Kidney capillary endothelial cell (primary cell): ENCODE measurements at places on chromosomes 3 and 15.

GRCh38 chr3:119628816-119629445 lies 31.2 kb downstream of the PLA1A start:
- DNase-seq: no peak

GRCh38 chr15:81992523-81992922 lies 53.3 kb downstream of the MEX3B start:
- DNase-seq: no peak

DNA sequence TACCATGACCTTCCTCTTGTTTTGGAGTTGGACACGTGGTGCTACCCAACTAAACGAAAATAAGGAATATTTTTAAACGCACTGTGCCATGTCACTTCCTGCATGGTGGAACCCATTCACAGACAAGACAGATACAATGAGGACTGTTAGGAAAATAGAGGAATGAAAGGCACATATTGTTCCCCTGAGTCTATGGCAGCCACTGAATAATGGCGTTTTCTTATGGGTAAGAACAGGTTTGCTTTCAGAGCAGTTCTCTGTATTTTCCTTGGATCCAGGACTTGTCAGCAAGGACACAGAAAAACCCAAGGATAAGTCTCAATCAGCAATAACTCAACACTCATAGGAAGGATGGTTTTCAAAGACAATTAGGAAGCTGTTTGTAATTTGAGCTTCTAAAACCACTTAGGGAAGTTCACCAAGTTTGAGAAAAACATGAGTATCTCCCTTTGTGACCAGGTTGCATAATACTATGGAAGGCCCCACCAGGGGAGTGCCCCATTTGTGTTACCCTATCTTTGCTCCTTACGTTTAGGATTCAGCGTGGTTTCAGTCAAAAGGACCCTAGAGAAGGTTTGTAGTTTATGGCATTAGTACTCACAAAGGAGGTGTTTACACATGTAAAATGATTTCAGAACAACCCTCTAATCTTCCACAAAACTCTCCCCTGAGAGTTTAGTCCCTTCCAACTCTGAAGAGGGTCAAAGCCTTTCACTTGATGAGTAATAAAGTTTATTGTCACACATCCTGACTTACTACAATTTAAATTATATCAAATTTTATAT lies 487.2 kb upstream of the ATP11B start:
- no peak for DNase-seq

- peak; percentile 91 for DNase-seq
Measured at GRCh38 chr15:45456212-45457106, 66.1 kb downstream of the SLC30A4 start.

GRCh38 chr3:126939338-126939718 lies 43.6 kb upstream of the PLXNA1 start:
- DNase-seq: peak; percentile 40

DNA sequence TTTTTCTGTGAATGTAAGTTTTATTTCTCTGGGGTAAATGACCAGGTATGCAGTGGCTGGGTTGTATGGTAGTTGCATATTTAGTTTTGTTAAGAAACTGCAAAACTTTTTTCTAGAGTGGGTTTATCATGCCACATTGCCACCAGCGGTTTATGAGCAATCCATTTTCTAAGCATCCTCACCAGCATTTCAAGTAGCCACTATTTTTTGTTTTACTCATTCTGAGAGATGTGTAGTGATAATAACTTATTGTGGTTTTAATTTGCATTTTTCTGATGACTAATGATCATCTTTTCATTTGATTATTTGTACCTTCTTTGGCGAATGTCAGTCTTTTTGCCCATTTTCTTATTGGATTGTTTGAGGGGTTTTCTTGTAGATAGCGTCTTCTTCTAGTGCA lies 56.2 kb downstream of the SPRED1 start:
- no peak for DNase-seq

DNA sequence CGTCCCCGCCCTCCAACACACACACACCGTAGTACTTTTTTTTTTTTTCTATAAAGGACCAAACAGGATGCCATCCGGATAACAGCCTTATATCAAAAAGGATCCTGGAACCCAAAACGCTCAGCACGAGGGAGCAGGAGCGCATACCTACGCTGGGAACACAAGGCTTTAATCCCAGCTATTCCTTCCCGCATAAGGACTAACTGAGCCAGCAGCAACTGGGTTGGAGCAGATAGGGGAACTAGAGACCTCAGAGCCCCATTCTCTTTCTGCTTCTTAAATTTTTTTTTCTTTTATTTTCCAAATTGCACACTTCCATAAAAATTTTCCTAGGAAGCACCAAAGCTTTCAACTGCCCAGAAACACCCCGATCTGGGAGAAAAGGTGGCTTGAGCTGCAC lies 1.3 kb downstream of the TRANK1 start:
- DNase-seq: peak; percentile 5

DNA sequence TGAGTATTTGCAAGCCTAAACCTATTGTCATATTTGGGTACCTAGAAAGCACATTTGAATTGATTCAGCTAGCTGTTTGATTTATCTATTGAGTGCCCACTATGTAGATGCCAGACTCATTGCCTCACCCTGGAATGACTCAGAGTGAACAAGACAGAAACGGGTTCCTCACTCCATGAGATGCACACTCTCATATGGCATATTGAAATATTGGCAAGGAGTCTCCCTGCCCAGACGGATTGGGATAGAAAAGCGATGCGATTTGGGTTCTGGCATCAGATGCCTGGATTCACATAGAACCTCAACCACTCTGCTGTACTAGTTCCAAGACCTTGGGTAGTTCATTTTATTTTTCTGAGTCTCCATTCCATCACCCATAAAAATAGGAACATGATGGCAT lies 22.5 kb downstream of the LRRN1 start:
- DNase-seq: no peak

DNA sequence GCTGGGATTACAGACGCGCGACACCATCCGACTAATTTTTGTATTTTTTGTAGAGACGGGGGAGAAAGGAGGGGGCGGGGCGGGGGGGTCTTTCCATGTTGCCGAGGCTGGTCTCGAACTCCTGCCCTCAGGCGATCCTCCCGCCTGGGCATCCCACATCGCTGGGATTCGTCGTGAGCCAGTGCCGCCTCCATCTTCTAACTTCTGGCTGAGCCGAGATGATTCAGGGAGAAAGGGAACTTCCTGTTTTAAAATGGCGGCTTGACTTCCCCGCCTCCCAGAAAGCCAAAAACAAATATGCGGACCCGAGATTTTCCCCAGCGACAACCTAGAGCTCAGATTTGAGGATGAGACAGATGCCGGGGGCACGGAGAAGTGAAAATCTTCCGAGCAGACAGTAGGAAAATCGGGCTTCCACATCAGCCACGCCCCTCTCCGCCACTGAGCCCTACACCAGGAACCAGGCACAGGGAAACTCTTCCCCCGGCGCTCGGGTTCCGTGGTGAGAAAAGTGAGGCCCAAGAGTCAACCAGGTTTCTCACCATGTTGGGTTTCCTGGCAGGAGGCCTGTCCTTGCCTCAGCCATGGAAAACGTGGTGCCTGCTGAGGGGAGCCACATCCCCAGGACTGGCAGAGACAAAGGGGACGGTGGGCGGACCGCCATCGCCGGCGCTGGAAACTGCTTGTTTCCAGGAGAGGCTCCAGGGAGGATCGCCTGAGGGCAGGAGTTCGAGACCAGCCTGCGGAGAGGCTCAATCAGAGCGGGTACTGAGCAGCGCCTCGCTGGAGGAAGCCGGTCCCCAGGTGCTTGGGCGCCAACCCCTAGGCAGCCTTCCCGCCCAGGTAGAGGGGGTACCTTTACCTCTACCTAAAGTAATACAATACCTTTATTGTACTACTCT lies 18.7 kb downstream of the CHST14 start:
- DNase-seq: no peak

DNA sequence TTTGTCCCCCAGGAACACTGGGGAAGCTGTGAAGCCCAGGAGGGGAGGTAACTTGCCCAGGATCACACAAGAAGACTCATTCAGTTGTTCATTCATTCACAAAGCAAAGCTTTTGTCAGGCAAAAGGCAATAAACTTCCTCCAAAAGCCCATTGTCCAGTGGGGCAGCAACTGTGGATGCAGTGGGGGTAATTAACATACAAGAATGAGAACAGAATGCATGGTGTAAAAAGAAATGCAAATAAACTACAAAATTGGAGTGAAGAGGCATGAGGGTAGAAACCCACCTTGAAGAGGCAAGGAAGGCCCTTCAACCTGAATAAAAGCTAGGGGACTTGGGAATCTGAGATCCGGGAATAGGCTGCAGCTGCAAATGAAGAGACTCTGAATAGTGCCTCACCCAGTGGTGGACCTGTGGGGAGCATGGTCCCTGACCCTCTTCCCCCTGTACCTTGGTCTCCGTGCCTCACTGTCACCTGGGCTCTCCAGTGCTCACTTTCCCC lies 363.6 kb downstream of the CLSTN2 start:
- DNase-seq: no peak

DNA sequence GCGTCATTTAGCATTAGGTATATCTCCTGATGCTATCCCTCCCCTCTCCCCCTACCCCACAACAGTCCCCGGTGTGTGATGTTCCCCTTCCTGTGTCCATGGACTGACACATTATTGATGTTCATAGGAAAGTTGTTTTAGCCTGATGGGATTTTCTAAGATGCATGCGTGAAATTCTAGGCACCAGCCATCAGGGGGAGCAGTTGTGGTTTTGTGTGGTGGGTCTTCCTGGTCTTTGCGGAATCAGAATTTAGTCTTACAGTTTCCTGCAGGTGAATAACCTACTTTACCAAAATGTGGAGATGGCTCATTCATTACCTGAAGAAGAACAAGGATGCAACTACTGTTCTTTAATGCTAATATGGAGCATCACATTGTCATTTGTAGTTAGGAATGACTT lies 455.0 kb upstream of the THBS1 start:
- no peak for DNase-seq

DNA sequence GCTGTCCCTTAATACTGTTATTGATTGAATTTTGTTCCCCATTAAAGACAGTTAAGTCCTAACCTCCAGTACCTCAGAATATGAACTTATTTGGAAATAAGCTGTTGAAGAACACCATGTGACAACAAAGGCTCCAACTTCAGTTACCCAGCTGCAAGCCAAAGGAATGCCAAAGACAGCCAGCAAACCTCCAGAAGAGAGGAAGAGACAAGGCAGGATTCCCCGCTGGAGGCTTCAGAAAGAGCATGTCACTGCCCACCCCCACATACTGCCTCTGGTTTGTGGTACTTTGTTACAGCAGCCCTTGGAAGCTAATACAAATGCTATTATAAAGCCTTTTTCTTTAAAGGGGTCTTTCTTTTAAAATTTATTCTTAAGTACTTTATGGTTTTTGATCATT lies 18.4 kb upstream of the NEK10 start:
- no peak for DNase-seq

- DNase-seq: peak; percentile 19
Measured at GRCh38 chr15:31263751-31264558, 62.7 kb upstream of the KLF13 start.

GRCh38 chr3:55443346-55443745 lies 43.8 kb downstream of the WNT5A start:
- DNase-seq: no peak

DNA sequence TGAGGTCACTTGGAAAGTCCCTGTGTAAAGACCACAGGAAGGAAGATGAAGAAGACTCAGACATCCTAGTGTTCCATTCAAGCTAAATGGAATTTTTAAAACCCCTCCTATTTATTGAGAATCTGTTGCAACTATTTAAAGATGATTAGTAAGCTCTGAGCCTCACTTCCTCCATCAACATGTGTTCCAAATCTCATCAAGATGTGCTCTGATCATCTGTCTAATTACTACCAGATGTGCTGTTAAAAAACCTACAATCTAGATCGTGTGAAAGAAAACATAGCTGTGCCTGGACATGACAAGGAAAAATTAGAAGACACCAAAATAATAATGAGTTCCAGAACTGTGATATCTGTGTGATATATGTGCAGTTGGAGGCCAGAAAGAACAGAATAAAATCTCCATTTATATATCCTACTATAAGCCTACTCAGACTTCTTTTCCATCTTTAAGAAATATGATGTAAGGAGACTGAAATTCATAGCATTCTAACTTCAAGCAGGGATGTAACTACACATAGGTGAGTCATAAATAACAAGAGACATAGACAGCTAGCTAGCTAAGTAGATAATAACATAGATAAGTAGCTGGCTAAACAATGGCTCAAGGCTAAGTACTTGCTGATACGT lies 7.8 kb downstream of the XPC start:
- DNase-seq: peak; percentile 74

- DNase-seq: no peak
Measured at GRCh38 chr15:52682200-52682599, 3.0 kb upstream of the ATOSA start.

GRCh38 chr15:56367156-56367555 lies 1.9 kb downstream of the TEX9 start:
- DNase-seq: no peak

GRCh38 chr3:79162653-79163052 lies 605.1 kb downstream of the ROBO1 start:
- DNase-seq: peak; percentile 4

- DNase-seq: no peak
Measured at GRCh38 chr3:175511219-175511785, 652.2 kb downstream of the NAALADL2 start.

GRCh38 chr3:43388915-43389314 lies 102.6 kb downstream of the SNRK start:
- DNase-seq: no peak

GRCh38 chr3:184746131-184747120 lies 34.6 kb upstream of the MAGEF1 start:
- no peak for DNase-seq

DNA sequence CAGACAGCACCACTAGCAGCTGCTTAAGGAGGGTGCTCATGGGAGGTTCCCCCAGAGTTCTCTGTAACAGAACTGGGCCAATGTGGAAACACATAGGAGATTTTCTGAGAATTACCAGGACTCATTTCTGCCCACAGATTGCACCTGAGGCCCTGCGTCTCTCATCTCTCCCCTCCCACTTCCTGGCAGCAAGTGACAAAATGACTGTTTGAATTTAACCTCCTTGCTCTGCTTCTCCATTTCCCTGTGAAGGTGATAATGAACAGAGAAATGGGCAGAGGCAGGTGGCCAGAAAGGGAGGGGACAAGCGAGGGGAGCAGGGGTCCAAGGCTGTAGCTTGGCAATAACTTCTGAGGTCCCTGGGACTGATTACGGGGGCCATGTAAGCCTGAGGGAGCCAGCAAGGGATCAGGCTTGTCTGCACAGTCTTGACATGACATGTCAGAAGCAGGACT lies 8.0 kb downstream of the EPHB1 start:
- DNase-seq: no peak

GRCh38 chr3:171351676-171352075 lies 108.5 kb downstream of the TNIK start:
- no peak for DNase-seq

DNA sequence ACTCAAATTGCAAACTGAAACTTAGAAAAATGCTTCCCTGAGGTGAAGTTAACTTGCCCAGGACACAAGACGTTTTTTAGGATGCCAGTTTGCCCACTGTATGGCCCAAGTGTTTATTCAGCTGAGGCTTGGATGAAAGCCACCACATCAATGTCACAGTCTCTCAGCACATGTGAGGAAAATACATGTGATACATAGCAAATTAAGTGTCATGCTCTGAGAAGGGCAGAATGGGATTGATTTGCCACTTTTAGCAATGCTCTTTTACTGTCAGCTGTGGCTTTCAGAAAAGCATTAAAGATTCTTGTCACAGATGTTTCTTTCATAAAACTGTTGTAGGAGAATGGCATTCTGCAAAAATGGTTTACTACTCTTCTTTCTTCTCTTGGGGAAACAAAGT lies 165.5 kb downstream of the ZIC1 start:
- DNase-seq: no peak

- DNase-seq: no peak
Measured at GRCh38 chr15:62455441-62455921, 290.4 kb upstream of the C2CD4B start.
